ENCODE measurements at places on chromosomes 1 and 21. TPM values are rescaled to one million over a fixed set of nuclear protein-coding genes. Genes with fewer than 3 reads are reported as not detected.

DNA sequence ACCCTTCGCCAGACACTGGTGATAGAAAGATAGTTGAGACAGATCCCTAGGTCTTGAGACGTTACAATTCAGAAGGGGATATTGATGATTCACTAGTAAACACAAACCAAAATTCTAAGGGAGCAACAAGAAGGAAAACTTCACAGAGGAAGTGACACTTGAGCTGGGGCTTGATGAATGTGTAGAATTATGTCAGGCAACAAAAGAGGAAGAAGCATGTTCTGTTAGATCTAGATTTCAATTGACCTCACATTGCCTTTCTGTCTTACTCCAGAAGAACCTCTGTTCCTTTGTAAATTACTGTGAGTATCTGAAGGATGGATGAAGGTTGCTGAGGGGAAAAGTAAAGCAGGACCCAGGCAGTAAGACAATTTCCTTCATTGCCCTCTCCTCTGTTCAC lies 328.2 kb downstream of the KCTD3 start:
- H3K36me3 ChIP-seq: no peaks in the 10 kb centered on the region
- no peak overlapping the region for H3K4me3 ChIP-seq
- no peaks in the 10 kb centered on the region for H3K27me3 ChIP-seq
- no peak for DNase-seq

DNA sequence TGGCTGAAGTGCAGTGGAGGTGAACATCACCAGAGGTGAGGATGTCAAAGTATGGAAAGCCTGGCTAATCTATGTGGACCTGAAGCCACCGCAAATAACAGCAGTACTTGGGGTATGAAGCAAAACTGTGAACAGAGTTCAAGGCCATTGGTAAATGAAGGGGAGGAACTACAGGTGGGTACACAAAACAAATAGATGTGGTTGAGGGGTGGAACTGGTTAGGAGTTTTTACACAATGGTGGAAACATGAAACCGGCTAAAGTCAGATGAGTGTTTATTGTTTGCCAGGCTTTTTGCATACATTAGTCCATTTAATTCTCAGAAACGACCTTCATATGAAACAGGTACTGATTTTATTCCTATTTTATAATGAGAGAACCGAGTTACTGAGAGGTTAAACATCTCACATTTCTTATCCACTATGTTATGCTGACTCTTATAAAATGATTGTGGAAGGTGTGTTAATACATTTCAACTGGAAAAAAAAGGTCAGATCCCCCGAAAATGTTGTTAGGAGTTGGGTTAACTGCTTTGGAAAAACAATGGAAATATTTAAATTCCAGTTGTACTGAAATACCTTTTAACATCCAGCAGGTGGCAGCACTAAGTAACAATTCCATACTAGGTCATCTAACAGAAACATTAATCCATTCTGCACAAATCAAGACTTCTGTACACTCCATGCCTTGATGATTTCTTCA lies 44.3 kb upstream of the GTF2B start:
- no peak overlapping the region for H3K4me3 ChIP-seq
- H3K36me3 ChIP-seq: peaks cover 52% of the 10 kb centered on the region
- no peaks in the 10 kb centered on the region for H3K27me3 ChIP-seq
- DNase-seq: no peak
- H3K4me1 ChIP-seq: no peaks in the 10 kb centered on the region
- no peak overlapping the region for H3K27ac ChIP-seq

GRCh38 chr1:56235909-56236510 lies 343.4 kb downstream of the PLPP3 start:
- peaks cover 6% of the 10 kb centered on the region for H3K27me3 ChIP-seq
- no peak for DNase-seq
- no peak overlapping the region for H3K27ac ChIP-seq

DNA sequence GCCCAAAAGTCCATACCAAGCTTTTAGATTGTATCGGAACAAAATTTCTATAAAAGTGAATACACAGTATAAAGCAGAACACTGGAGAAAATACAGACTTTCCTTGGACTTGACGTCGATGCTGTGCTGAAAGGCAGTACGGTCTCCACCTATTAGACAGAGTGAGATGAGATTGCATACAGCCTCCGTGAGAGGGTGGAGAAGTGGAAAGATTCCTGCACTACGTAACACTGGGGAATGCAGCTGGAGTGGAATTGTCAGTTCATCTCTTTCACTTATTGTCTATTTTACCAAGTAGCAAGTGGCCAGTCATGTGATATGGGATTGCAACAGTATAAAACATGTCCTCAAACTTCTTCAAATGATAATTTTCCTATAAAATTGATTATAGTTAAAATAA lies 209.5 kb downstream of the ZP4 start:
- H3K4me1 ChIP-seq: peaks cover 11% of the 10 kb centered on the region
- DNase-seq: no peak
- H3K27ac ChIP-seq: no peak overlapping the region
- no peak overlapping the region for H3K4me3 ChIP-seq
- peaks cover 6% of the 10 kb centered on the region for H3K27me3 ChIP-seq

TNFSF4 gene
- total RNA-seq: 1.7 TPM

CFHR1 gene
- total RNA-seq: not detected

PLPPR5 gene
- total RNA-seq: 0.77 TPM
